Epithelial cell of proximal tubule (primary cell): ENCODE measurements at places on chromosomes 1 and 21. TPM values are rescaled to one million over a fixed set of nuclear protein-coding genes. Genes with fewer than 3 reads are reported as not detected.

DNA sequence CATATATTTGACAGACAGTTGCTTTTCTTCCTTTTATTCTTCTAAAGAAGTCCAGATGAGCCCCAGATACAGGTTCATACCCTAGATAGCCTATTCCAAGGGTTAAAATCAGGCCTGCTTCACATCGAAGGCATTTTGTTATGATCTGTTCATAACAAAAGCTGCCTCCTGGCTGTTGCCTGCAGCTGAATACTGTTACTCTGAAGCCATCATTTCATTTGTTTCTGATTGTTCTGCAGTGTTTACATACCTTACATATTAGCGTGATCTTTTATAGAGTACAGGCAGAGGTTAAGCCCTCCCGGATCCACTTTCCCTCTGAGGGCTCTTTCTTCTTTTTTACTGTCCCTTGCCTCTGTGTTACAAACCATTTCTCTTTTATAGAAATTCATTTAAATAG, 219.0 kb upstream of the HOOK1 start:
- DNase-seq: no peak

The CATSPERE gene
- under 0.01 and 0.07 TPM in 2 replicates for total RNA-seq

DNA sequence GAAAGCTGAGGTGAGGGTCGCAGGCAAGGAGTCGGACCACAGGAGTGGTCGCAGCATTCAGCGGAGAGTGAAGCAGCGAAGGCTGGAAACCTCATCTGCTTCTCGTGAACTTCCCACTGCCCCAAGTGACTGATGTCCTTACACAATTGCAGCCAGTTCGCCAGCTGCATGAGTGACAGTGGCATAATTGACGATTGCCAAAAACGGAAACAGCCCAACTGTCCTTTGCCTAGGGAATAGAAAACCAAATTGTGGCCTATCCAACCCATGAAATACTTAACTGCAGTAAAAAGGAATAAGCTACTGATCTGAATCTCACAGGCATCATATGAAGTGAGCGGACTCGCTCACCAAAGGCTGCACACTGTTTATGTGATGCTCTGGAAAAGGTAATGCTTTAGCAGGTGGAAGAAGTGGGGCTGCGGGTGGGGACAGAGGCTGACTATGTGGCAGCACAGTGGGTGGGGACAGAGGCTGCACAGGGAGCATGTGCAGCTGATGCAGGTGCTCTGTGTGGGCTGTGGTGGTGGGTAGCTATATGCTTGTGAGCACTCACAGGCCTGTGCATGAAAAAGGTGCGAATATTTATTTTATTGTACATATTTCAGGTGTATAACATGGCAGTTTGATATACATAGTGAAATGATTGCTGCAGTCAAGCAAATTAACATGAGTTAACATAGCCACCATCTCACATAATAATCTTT, 4.2 kb upstream of the NLRP3 start:
- DNase-seq: no peak

The SV2A gene
- 2.9 and 5.9 TPM in 2 replicates for total RNA-seq

GRCh38 chr1:205429762-205430695, 8.2 kb upstream of the LEMD1 start:
- DNase-seq: no peak

GRCh38 chr1:158150523-158150922, 30.2 kb upstream of the CD1D start:
- no peak for DNase-seq

GRCh38 chr1:246492611-246493245, 14.4 kb downstream of the SMYD3 start:
- DNase-seq: no peak

- DNase-seq: peak; percentile 56
Measured at GRCh38 chr1:237677979-237678378, 212.7 kb downstream of the ZP4 start.

The SLC35D1 gene
- total RNA-seq: 3.6 and 5.4 TPM in 2 replicates

GRCh38 chr21:28522014-28522799, 470.5 kb downstream of the LTN1 start:
- DNase-seq: peak; percentile 6

DNA sequence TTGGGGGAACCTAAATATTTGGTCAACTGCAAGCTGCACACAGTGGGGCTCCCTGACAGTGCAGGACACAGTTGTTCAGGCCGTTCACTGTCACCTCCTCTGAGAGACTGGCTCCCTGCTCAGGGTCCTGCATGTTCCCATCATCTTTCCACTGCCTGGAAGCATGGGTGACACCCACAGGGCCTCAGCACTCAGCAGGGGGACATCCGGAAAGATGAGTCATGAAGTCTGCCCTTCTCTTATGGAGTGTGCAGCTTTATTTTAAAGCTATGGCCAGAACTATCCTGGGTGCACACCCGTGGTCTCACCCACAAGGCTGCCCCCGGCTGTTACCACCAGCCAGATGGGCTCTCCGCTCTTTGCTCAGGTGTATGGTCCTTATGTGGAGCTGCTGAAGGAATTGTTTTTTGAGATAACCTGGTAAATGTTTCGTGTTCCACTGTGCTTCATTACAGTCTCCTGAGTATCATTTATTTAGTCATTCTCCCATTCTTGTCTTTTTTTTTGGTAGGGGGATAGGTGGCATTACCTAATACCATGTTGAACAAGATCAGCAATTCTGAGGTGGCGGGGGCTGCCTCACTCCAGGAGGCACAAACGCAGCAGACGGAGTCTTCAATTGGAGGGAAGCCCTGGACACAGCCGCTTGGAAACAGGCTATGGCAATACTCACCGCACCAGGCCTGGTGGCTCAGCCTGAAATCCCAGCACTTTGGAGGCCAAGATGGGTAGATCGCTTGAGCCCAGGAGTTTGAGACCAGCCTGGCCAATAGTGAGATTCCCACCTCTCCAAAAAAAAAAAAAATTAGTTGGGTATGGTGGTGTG, 14.3 kb downstream of the TRIM11 start:
- DNase-seq: no peak

The ZBTB8A gene
- total RNA-seq: 3.2 and 4.4 TPM in 2 replicates

- DNase-seq: no peak
Measured at GRCh38 chr1:83846138-83846537, 152.8 kb downstream of the TTLL7 start.

GRCh38 chr1:211206981-211207380, 52.2 kb upstream of the RCOR3 start:
- DNase-seq: no peak

The S100A3 gene
- total RNA-seq: 10.2 and 27.6 TPM in 2 replicates

The MR1 gene
- total RNA-seq: 0.29 and 0.87 TPM in 2 replicates

DNA sequence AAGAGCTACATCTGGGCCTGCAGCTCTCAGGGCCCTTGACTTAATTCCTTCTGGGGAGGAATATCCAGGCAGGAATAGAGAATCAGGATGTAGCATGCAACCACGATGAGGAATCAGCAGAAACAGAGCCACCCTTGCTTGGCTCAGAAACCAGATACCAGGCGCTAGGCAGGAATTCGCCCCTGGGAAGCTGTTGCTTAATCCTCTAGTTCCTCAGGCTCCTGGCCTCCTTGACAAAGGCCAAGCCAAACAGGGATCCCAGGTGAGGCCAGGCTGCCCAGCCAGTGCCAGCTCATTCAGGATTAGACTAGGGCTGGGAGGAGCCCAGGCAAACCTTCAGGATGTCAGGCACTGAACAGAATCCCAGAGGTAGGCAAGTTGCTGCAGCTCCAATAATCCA, 48.2 kb upstream of the IRF2BP2 start:
- DNase-seq: peak; percentile 44

DNA sequence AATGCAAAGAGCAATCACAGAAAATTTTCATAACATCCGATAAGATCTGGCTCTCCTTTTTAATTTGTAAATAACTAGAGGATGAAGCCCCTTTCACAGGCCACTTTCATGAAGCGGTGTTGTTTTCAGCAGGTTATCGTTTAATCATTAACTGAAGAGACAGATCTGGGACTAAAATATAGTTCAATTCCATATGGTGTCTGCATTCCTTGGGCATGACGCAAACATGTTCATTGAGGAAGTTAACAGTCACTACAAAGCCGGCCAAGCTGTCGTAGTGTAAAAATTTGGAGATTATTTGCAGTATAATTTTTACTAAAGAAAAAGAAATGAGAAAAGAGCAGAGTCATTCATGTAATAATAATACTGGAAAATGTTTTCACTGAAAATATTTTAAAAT, 565.2 kb upstream of the ADAMTS5 start:
- no peak for DNase-seq

DNA sequence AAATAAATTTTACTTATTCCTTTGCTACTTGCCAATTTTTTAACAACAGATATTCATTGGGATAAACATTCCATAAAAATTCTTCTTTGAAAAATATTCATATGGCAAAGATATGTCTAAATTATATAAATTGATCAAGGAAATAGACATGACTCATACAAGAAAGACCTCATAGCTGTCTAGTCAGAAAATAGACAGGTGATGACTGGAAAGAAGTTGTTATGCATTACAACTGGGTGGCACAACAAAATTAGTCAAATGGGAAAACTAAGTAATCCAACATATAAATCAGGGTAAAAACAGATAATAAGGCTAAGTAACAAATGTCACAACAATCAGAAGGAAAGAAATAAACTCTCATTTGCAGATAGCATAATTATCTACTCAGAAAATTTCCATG, 92.0 kb downstream of the USH2A start:
- DNase-seq: no peak
